Frontal cortex (tissue), 4 donors: ENCODE measurements at places on chromosomes 2 and 18.
A peak's percentile ranks its signal among the peaks of the same experiment; 100 is the strongest.

DNA sequence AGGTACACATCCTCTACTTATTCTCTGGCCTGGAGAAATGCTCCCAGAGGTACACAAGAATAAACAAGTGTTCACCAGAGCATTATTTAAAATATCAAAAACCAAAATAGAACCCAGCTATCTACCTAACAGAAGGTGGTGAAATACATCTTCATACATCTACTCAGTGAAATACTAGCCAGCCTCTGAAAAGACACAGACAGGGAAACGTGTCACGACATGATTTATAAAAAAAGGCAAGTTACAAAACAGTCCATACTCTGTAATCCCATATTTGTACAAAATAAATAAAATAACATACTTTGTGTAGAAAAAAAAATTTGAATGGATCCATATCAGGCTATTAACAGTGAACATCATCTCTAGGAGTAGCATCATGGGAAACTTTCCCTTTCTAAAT, 38.2 kb downstream of the KANSL3 start:
- DNase-seq, result no peak

DNA sequence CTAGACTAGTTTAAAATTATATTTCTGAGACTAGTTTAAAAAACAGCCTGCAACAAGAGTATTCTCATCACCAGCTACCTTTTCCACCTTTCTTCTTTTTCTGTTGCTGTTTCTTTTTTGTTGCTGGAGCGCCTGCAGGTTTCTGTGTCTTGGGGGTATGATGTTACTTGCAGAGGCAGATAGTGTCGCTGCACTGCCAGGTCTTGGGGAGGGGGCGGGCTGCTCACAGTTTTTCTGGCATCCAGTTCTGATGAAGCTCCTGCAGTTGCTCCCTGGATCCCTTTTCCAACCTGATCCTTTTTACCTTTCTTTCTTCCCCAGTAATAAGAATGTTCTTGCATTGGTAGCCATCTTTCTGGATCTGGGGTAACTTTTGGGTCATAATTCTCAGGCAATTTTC, 8.0 kb upstream of the C18orf32 start:
- no peak for DNase-seq

GRCh38 chr18:44816050-44816449, 135.4 kb downstream of the SETBP1 start:
- no peak for DNase-seq

DNA sequence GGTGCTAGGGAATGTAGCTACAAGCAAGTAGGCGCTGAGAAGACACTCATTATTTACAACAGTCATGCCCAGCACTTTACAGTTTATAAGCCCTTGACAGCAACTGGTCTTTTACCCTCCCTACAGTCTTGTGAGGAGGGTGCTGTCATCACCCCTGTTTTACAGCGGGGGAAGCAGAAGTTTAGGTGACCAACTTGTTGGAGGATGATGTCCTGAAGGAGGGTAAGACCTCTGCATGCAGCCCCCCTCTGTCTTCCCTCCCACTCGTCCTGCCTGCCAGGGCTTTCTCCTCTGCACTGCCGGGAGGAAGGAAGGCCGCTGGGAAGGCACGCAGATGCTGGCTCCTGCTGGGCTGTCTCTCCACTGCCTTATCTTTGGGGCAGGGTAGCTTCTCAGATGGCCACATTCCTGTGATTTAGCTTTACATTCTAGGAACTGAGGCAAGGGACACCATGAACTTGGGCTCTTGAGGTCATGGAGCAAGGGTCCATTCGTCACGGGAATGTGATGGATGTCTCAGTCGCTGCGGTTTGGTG, 972 bp downstream of the IL1R1 start:
- no peak for DNase-seq

- DNase-seq, result no peak
Measured at GRCh38 chr2:207847807-207848544, 78.3 kb upstream of the FZD5 start.

GRCh38 chr2:96164459-96165184, 19.4 kb upstream of the DUSP2 start:
- DNase-seq, result peak; percentile 58

- DNase-seq, result no peak
Measured at GRCh38 chr18:13502585-13502984, 223.8 kb downstream of the FAM210A start.

DNA sequence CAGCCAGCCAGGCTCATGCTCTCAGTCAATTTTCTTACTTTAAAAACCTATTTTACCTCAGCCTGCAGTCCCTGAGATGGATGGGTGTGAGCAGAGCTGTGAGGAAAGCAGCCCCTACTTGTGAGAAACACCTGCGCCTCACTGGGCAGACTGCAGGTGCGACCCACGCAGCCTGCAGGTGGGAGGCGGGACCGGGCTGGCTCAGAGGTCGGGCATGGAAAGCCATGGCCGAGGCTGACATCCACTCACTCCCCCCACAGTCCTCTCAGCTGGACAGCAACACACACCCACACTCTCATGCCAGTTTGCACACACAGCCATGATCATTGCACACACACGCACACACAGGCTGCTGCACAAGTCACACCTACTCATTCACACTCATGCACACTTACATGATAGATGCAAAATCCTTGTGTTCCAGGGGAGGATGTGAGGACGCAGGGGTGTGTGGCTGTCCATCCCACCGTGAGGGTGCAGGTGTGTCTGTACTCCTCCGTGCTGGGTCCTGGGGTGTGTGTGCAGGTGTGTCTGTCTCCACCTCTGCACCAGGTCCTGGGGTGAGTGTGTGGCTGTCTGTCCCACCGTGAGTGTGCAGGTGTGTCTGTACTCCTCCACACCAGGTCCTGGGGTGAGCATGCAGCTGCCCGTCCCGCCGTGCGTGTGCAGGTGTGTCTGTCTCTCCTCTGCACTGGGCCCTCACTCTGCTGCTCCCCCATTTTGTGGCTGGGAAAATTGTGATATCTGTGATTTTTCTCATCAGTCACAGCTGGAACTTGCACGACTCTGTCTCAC, 166.5 kb downstream of the RTP5 start:
- no peak for DNase-seq

DNA sequence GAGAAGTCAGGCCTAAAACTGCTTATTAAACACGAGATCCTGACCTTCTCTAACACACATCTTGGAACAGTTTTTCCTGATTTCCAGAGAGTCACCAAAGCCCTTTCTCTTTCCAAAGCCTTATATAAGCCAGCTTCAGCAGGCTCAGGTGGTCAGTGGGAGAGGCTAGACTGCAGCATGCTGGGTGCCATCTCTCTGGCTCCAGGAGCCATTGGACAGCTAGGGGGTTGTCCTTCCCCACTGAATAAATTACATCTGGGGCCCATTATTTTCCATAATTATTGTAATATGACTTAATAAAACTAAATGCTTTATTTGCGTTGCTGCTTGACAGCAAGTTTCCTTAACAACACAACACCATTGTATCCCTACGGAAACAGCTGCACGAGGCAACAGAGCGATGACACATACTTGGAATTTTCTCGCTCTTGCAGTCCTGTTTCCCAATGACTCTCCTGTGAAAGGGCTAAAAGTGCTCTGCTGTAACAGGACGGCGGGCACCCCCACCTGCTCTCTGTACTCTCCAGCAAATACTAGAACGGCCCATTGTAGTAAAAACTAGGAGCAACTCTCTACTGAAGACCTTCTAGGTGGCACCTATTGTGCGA, 160.6 kb downstream of the RNF144A start:
- no peak for DNase-seq

DNA sequence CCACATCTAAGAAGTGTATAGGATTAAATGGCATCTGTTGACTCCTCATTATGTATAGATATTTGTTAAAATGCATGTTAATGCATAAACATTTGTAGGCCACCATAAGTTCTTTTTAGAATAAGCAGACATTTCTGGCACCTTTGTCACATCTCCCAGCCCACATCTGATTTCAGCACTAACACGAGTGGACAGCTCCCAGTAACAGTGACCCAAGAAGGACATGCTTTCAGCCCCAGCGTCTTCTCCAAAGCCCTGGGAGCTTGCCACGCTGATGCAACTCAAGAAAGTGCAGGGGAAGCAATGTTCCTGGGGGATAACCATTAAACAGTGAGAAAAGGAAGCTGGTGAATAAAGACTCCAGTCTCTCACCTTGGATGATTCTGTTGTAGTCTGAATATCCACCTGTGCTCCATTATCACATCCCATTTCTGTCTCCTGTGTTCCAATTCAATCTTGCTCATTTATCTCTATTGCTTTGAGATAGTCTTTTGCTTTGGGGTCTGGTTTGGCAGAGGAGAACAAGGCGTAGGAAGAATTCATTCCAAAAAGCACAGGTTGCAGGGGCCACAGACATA, 182.6 kb upstream of the THSD7B start:
- no peak for DNase-seq

DNA sequence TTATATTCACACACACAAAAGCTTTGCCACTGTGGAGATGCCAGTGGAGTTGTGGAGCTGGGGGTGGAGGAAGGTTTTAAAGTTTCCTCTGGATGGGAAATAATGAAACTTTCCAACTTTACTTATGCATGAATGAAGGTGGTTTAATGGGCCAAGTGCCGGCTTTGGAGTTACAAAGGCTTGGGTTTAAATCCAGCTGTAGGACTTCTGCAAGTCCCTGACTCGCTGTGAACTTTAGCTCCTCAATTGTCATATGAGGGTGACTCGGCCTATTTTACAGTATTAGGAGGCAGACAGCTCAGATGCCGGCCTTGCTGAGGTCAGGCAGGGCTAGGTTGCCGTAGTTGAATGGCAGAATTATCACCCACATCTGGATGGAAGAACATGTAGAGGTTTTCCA, 415.8 kb upstream of the TRIB2 start:
- DNase-seq, result no peak

GRCh38 chr18:11724781-11725180, 35.7 kb downstream of the GNAL start:
- no peak for DNase-seq

DNA sequence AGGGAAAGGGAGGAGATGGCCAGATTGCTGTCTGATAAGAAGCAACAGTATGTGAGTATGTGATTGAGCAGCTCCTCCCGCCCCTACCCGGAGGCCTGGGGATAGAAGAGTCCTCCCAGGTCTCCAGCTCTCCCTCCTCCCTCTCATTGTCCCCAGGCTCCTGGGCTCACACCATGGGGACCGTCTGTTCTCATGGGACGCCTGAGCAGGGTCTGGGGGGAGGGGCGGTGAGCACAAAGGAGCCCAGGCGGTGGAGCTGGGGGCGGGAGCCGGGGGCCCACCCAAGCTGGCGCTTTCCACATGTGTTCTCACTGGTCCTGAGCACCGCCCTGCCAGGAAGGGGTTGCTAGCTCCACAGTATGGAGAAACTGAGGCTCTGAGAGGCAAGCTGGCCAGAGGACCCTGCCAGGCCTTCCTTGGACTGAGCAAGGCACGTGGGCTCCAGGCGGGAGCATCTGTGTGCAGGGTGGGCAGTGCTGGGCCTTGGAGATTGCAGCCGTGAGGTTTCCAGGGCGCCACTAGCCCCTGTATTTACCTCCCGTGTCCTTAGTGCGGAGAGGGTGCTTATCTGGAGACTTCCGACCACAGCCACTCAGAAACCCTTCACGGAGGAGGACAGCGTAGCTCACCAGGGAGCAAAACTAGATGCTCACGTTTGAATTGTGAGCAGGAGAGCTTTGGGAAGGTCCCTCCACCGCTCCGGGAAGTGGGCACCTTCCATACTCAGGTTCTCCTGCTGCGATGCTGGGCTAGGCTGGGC, 37.4 kb downstream of the PDIA6 start:
- DNase-seq, result no peak

GRCh38 chr2:19673213-19673791, 228.5 kb downstream of the TTC32 start:
- no peak for DNase-seq

GRCh38 chr2:240277807-240278522, 137.5 kb upstream of the OTOS start:
- no peak for DNase-seq

DNA sequence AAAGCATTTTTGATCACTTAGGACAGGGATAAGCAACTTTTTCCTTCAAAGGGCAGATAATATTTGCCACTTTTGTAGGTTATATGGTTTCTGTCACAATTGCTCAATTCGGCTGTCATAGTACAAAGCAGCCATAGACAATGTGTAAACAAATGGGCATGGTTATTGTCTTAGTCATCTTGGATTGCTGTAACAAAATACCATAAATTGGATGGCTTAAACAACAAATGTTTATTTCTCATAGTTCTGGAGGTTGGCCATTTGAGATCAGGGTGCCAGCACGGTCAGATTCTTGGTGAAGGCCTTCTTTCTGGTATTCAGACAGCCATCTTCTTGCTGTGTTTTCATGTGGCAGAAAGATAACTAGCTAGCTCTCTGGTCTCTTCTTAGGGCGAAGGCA, 91.2 kb downstream of the TAF4B start:
- DNase-seq, result no peak

DNA sequence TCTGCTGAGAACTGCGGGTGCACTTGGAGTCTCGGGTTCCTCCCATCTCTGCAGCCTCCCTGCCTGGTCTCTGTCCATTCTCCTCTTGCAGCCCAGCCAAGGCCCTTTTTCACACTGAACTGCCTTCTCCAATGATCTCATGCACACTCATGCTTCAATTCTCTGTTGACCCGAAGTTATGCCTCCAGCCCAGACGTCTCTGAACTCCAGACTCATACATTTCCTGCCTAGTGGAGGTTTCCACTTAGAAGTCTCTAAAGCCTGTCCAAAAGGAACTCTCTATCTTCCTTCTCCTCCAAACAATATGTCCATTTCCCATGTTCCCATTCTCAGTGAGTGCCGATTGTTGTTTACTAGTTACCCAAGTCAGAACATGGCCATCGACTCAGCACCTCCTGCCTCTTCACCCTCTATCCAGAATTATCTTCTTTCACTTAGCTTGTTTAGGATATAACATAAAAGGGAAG, 155.2 kb downstream of the IRS1 start:
- DNase-seq, result no peak

GRCh38 chr2:156490466-156490840, 54.3 kb downstream of the GPD2 start:
- DNase-seq, result no peak

- no peak for DNase-seq
Measured at GRCh38 chr2:215002500-215002899, 135.9 kb downstream of the ABCA12 start.

DNA sequence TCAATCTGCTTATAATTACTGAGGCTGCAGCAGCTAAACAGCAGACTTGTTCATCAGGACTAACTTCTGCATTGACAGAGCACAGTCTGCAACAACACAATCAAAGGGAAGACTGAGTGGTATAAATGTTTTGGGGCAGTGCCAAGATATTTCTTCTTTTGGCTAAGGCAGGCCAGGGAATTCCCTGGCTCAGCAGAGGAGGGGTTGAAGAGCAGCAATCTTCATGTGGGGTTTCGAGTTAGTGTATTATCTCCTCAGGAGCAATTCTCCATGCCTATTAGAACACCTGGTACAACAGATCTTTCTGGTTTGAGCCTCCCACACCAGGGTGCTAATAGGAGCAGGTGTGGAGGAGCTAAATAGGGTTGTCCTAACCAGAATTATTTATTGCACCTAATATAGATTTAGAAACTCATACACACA, 103.0 kb upstream of the STK17B start:
- no peak for DNase-seq

- DNase-seq, result no peak
Measured at GRCh38 chr2:68646303-68646702, 2.9 kb downstream of the PROKR1 start.

DNA sequence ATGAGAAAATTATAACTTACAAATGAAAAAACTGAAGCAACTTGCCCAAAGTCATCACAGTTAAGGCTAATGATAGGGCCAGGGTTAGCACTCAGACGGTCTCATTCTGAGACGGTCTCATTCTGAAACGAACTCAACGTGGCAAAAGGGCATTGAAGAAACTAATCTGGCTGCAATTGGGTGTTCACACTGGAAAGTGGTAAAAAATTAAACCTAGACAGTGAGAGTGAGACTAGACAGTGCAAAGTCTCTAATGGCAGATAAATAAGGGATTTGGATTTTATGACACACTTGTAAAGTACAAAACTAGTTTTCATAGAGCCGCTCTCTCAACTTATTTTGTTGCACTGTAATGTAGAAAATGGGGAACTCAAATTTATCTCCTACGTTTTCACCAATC, 9.2 kb downstream of the LRPPRC start:
- no peak for DNase-seq
